ENCODE measurements at places on chromosomes 7 and 10.

DNA sequence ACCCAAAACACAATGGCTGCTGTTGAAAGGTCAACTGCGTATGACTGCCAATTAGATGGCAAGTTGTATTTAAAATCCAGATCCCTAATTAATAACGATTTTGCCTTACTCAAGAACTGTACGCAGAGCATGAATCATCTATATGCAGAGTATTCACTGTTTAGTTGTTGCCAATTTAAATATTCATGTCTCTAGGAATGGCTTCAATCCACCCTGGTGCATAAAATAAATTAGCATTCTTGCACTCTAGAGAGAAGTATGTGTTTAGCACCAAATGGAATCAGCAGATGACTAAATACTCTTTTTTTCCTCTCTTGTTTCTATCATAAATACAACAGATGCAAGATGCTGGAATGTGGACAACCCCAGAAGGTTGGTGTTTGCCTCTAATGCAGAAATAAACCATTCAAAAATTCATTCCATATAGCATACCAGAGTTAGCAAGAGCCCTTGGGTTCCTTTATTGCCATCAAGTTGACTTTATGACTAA is 320.3 kb downstream of the LRRTM3 start:
- no peak for DNase-seq

GRCh38 chr7:156061689-156062255 is 249.5 kb upstream of the SHH start:
- no peak for DNase-seq

GRCh38 chr10:81944609-81945008 is 69.6 kb downstream of the NRG3 start:
- no peak for DNase-seq

GRCh38 chr7:96663871-96664445 is 45.7 kb downstream of the SEM1 start:
- no peak for DNase-seq

- no peak for DNase-seq
Measured at GRCh38 chr7:135929722-135930141, 47.4 kb downstream of the MTPN start.

- no peak for DNase-seq
Measured at GRCh38 chr7:114793155-114793845, 128.6 kb upstream of the MDFIC start.

GRCh38 chr7:21355406-21355874 is 72.4 kb upstream of the SP4 start:
- DNase-seq, result no peak

GRCh38 chr7:142800699-142801260 is 30.0 kb downstream of the PRSS2 start:
- DNase-seq, result no peak

GRCh38 chr7:31029251-31030042 is 22.7 kb upstream of the ADCYAP1R1 start:
- no peak for DNase-seq

DNA sequence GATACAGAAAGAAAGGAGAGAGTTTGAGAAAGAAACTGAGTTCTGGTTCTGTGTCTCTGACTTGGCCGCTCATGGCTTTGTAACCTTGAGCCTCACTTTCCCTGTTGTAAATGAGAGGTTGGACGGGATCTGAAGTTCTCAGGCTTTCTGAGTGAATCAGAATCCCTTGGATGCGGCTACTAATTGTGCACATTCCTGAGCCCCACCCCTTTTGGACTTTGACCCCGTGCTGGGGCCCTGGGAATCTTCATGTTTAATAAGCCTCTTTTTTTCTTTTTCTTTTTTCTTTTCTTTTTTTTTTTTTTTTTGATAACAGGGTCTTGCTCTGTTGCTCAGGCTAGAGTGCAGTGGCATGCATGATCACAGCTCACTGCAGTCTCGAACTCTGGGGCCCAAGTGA is 26.9 kb downstream of the SLC25A28 start:
- DNase-seq, result no peak

DNA sequence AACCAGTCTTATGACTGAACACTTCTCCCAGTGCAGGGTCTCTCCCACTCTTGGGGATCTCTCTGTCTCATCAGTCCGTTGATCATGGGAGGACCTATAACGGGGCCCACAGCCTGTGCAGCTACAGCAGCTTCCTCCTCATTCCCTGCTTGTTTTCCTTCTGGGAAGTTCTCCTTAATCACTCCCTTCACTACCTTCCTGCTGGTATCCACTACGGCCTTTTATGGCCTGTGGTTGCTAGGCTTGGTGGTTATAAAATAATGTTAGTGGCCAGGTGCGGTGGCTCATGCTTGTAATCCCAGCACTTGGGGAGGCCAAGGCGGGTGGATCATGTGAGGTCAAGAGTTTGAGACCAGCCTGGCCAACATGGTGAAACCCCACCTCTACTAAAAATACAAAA is 3.5 kb upstream of the ZNF282 start:
- no peak for DNase-seq

GRCh38 chr7:16985621-16986020 is 103.8 kb upstream of the AGR3 start:
- DNase-seq, result no peak

- no peak for DNase-seq
Measured at GRCh38 chr7:46115410-46115809, 194.3 kb upstream of the IGFBP3 start.

DNA sequence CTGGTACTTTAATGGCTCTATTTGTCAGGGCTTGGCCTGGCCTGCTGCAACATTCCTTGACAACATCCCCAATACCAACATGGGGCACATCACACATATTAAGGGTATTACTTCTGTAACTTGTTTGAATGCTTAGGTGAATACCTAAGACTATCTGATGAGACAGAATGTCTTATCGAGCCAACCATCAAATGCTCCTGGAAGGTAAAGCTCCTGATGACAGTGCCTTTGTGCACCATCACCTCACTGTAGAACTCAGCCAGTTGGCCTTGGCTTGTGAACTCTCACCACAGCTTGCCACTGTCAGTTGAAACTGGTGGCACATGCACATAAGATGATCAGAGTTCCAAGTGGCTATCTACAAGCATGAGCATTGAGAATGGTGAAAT is 3.7 kb upstream of the MYO1G start:
- DNase-seq, result peak; percentile 63

DNA sequence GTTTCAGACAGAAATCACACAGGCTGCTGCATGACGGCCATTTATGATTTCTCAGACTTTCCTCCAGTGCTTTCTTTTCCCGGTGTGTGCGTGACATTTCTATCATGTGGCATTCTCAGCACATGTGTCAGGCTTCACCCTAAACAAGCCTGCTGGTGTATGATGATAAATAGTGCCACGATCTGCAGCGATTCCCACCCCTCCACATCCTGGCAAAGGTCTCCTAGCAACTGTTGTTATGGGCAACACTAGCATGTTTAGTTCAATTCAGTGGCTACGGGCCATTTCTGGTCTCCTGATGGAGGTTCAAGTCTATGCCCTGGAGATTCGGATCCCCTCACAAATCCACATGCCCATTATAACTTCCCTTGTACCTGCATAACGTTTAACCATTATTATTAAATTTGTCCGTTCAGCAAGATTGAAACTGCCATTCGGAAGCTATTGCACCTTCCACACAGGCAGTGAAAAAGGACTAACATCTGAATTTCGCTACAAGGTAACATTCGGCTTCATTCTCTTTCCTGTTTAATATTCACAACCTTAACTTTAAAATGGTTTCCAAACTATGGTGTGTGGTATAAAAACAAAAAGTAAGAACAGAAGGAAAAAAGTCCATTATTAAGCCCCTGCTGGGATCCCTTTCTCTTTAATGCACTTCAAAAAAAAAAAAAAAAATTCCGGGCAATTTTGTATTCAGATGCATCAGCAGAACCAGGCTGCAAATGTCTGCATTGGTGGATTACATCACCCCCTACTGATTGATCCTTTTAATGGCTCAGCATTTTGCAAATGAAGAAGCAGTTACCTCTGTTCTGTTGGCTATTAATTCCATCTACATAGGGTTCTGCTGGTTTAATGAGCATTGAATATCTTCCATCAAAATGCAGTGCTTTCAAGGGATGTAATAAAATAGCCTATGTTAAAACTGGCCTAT is 90.2 kb downstream of the FRMD4A start:
- DNase-seq, result no peak

DNA sequence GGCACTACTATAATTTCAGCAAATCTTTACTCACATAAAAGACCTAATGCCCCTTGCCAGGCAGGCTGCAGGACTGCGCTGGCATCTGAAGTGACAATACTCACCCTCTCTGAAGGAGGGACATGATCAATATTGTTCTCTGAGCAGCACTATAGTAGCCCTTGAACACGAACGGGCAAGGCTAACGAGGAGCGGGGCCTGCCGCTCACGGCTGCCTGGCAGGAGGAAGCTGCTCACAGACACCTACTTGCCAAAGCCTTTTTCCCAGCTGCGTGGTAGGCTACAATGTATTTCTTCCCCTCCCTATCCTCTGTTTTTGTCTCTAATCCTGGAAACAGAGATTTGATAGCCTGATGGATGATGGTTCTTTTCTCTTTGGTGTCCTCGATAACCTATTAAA is 19.9 kb downstream of the PUS7 start:
- no peak for DNase-seq

- no peak for DNase-seq
Measured at GRCh38 chr10:58362027-58362789, 23.0 kb upstream of the TFAM start.

DNA sequence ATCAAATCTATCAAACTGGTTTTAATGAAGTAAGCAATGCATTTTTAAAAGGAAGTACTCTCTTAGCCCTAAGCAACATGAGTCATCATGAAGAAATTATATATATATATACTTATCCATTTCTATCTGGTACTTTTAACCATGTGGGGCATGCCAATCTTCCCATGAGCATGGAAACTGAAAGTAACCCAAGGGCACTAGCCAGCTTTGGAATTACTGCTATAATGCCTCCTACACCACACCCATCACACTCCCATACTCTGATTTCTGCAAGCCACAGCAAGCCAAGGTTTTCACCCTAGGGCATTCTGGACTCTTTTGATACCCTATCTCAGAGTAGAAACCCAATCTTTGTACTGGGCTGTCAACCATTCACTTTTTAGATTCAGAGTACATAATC is 204.6 kb downstream of the IMMP2L start:
- no peak for DNase-seq

DNA sequence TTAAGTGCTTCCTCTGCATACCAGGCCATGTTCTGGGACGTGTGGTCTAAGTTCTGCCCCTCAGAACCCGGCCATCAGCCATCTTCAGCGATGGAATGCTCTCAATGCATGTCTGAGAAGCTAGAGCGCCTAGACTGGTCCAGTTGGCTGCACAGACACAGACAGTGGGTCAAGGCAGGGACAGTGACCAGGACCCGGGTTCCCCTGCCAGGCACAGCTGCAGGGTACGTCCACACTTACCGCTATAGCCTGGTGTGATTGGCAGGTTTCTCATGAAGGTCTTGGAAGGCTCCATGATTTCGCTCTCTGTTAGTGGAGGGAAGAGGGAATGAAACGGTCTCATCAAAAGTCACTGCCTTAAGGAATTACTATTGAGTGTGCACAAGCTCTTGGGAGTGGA is 47.3 kb downstream of the PNLIPRP2 start:
- DNase-seq, result no peak

GRCh38 chr7:155565596-155565995 is 19.2 kb upstream of the CNPY1 start:
- no peak for DNase-seq

GRCh38 chr7:76259124-76260093 is 43.1 kb upstream of the HSPB1 start:
- no peak for DNase-seq

DNA sequence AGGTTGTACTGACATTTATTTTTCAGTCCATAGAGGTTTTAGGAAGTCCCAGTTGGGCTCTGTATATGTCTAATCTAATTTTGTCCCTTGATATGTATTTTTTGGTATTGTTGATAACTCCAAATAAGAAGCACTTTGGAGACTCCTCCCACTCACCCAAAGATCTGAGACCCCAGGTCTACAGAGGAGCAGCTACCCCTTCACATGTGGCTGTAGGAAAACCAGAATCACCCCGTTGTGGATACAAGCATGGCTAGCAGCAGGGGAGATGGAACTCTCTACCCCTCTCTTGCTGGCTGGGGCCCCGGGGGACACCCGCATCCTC is 9.4 kb downstream of the HHEX start:
- no peak for DNase-seq

GRCh38 chr7:19410106-19410505 is 264.9 kb upstream of the FERD3L start:
- DNase-seq, result no peak

DNA sequence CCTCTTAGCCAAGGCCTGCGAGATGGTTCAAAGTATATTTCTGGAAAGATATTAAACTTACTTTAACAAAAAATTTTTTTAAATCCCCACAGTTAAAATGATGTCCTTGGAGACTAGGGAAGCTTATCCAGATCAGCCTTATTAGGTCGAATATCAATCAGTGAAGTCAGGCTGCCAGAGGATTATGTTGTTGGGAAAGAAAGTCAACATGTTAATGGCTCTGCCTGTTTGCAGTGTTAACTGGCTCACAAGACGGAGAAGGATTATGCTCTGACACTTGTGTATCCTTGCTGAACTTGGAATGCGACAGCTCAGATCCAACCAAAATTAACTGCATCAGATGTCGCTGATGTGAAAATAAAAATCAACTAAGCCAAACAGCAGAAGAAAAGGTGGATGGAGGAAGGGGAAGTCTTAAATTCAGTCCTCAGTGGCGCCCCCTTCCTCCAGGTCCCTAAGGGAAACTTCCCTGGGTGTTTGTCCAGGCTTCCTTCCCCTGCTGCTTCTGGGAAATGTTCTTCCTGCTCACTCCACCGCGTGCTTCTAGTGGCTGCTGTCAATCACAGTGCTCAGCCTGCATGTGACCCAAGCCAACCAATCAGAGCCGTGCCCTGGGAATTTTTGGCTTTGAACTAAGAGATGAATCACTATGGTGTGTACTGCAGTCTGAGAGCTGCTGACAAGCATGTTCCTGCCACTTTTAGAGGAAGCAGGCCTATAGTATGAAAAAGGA is 690.4 kb upstream of the NRP1 start:
- no peak for DNase-seq

- DNase-seq, result no peak
Measured at GRCh38 chr10:777913-778479, 88.5 kb upstream of the DIP2C start.

- DNase-seq, result no peak
Measured at GRCh38 chr10:94116848-94117247, 123.1 kb downstream of the PLCE1 start.
